Subcutaneous preadipocyte (primary cell): ENCODE measurements at places on chromosomes 6 and 20. TPM values are rescaled to one million over a fixed set of nuclear protein-coding genes. Genes with fewer than 3 reads are reported as not detected.

Gene C6orf141
- total RNA-seq = 1.5 and 6.5 TPM in 2 replicates

Gene LPA
- total RNA-seq = not detected in 2 replicates

Gene ELOVL2
- total RNA-seq = under 0.01 and 0.39 TPM in 2 replicates

Gene IRAK1BP1
- total RNA-seq = 5.1 and 7.4 TPM in 2 replicates

Gene HEY2
- not detected in 2 replicates for total RNA-seq

Gene SLC22A16
- total RNA-seq = not detected in 2 replicates

Gene WFDC12
- total RNA-seq = not detected in 2 replicates

Gene HAO1
- not detected in 2 replicates for total RNA-seq

Gene EDN1
- total RNA-seq = under 0.01 TPM in 1 of 2 replicates, not detected in the other

Gene PSORS1C1
- 0.37 and 0.39 TPM in 2 replicates for total RNA-seq

Gene OXT
- 0.39 TPM in 1 of 2 replicates, not detected in the other for total RNA-seq

Gene KCNK16
- total RNA-seq = not detected in 2 replicates

Gene PLA2G7
- total RNA-seq = not detected in 2 replicates

Gene RBM24
- total RNA-seq = 0.59 TPM in 1 of 2 replicates, not detected in the other

Gene LYRM4
- 13.5 and 14.7 TPM in 2 replicates for total RNA-seq

Gene CST7
- not detected in 2 replicates for total RNA-seq

Gene PPP1R11
- 29.9 and 30.1 TPM in 2 replicates for total RNA-seq

Gene NTSR1
- 0.37 and 13.1 TPM in 2 replicates for total RNA-seq

Gene BPI
- total RNA-seq = not detected in 2 replicates

Gene TRAPPC3L
- not detected in 2 replicates for total RNA-seq

Gene CLPSL1
- not detected in 2 replicates for total RNA-seq

Gene DPPA5
- not detected in 2 replicates for total RNA-seq

Gene SLC35F1
- total RNA-seq = not detected in 2 replicates

Gene PACSIN1
- not detected in 2 replicates for total RNA-seq

Gene NKAIN4
- total RNA-seq = not detected in 2 replicates

Gene RIPK1
- total RNA-seq = 13.2 and 15.8 TPM in 2 replicates

Gene ERVFRD-1
- not detected in 2 replicates for total RNA-seq

Gene NHLRC1
- 1.8 and 2.0 TPM in 2 replicates for total RNA-seq

Gene SH3BGRL2
- total RNA-seq = 1.6 and 2.2 TPM in 2 replicates

Gene TNFRSF21
- 11.8 and 30.1 TPM in 2 replicates for total RNA-seq

Gene APOBEC2
- total RNA-seq = not detected in 2 replicates

Gene C6orf15
- total RNA-seq = not detected in 2 replicates

Gene JPH2
- under 0.01 and 0.20 TPM in 2 replicates for total RNA-seq

Gene C6orf120
- total RNA-seq = 38.9 and 47.3 TPM in 2 replicates

Gene PRELID3B
- 74.2 and 82.7 TPM in 2 replicates for total RNA-seq

Gene OPRL1
- 0.20 and 0.37 TPM in 2 replicates for total RNA-seq

Gene PLN
- total RNA-seq = not detected in 2 replicates

Gene HLA-C
- 73.9 and 109 TPM in 2 replicates for total RNA-seq

Gene MATN4
- under 0.01 TPM in 1 of 2 replicates, not detected in the other for total RNA-seq

Gene HLA-DQB1
- not detected in 2 replicates for total RNA-seq

Gene LY6G5C
- 0.37 and 0.39 TPM in 2 replicates for total RNA-seq

Gene TRAM2
- total RNA-seq = 120 and 135 TPM in 2 replicates

Gene C4B
- total RNA-seq = 1.4 and 1.5 TPM in 2 replicates

Gene LRRN4
- not detected in 2 replicates for total RNA-seq

Gene NOP56
- 173 and 243 TPM in 2 replicates for total RNA-seq

Gene SLC17A3
- total RNA-seq = not detected in 2 replicates
